ENCODE measurements at places on chromosomes 12 and 14.

GRCh38 chr14:95256002-95256775 is 63.5 kb downstream of the CLMN start:
- no peaks in the 10 kb centered on the region for H3K4me1 ChIP-seq
- H3K36me3 ChIP-seq = no peaks in the 10 kb centered on the region
- H3K27ac ChIP-seq = no peak overlapping the region
- DNase-seq = no peak

GRCh38 chr12:95412482-95413311 is 61.3 kb upstream of the METAP2 start:
- no peak overlapping the region for H3K4me3 ChIP-seq
- H3K27ac ChIP-seq = no peak overlapping the region
- H3K4me1 ChIP-seq = no peaks in the 10 kb centered on the region
- no peaks in the 10 kb centered on the region for H3K27me3 ChIP-seq

GRCh38 chr14:71486279-71486678 is 445.9 kb upstream of the RGS6 start:
- no peaks in the 10 kb centered on the region for H3K36me3 ChIP-seq
- H3K27ac ChIP-seq = no peak overlapping the region
- no peaks in the 10 kb centered on the region for H3K27me3 ChIP-seq
- no peak overlapping the region for H3K4me3 ChIP-seq
- DNase-seq = no peak
- no peaks in the 10 kb centered on the region for H3K4me1 ChIP-seq

DNA sequence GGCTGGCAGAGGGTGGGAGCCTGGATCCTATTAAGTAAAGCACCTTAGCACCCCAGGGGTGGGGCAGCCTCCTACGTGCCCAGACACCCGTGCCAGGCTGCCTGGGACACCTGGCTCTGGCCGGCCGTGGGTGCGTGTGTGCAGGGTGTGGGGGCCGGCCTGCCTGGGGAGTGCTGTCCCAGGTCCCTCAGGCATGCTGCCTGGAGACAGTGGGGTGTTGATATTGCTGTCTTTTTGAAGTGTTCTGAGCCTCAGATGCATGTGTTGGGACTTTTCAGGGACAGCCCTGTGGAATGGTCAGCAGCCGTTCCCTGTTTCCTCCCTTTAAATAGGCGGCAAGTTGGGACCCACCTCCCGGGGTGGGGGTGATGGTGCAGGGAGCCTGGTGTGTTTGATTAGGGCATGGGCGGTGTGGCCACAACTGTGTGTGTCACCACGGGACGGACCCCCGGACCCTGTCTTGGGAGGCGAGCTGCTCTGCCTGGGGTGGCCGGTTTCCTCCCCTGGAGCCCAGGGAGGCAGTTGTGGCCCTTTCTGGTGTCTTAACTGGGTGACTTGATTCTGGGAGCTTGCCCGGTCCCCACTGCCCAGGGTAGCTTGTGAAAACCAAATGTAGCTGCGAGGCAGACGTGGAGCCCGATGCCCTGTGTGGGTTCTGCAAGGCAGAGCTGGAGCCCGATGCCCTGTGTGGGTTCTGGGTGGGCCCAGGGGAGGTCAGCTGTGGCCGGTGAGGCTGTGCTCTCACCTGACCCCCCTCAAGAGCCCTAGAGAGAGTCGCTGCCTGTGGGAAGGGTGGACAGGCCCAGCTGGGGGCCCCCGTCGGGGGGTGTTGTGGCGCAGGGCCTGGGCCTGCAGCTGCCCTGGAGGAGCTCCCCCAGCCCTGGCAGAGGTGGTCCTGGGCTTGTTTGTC is 8.2 kb downstream of the ULK1 start:
- H3K4me1 ChIP-seq = no peaks in the 10 kb centered on the region
- no peaks in the 10 kb centered on the region for H3K36me3 ChIP-seq
- no peaks in the 10 kb centered on the region for H3K27me3 ChIP-seq
- no peak overlapping the region for H3K27ac ChIP-seq
- H3K4me3 ChIP-seq = no peak overlapping the region

DNA sequence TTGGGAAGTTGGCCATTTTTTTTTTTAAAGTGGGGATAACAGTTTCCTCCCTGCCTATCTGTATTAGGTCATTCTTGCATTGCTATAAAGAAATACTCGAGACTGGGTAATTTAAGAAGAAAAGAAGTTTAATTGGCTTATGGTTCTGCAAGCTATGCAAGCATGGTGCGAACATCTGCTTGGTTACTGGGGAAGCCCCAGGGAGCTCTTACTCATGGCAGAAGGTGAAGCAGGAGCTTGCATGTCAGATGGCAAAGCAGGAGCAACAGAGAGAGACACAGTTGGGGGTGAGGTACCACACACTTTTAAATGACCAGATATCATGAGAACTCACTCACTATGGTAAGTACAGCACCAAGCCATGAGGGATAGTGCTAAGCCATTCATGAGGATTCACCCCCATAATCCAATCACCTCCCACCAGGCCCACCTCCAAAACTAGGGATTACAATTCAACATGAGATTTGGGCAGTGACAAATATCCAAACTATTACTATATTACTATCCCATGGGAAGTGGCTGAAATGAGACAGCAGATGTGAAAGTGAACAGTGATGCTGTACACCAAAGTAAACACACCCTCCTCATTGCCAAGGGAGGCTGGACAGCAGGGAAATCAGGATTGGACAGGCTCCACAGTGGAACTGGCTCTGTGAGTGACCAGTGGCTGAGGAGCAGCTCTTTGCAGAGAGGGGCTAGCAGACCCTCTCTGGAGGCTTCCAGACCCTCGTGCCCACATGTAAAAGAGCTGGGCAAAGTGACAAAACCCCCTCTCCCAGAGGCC is 40.5 kb downstream of the CRACR2A start:
- H3K4me3 ChIP-seq = no peak overlapping the region
- H3K36me3 ChIP-seq = no peaks in the 10 kb centered on the region
- DNase-seq = no peak
- H3K27ac ChIP-seq = no peak overlapping the region
- no peaks in the 10 kb centered on the region for H3K4me1 ChIP-seq
- H3K27me3 ChIP-seq = no peaks in the 10 kb centered on the region

- H3K27ac ChIP-seq = no peak overlapping the region
- no peaks in the 10 kb centered on the region for H3K36me3 ChIP-seq
- no peaks in the 10 kb centered on the region for H3K4me1 ChIP-seq
- DNase-seq = no peak
Measured at GRCh38 chr12:74488134-74488533, 49.5 kb upstream of the ATXN7L3B start.

All from right lobe of liver (tissue), 6 donors.